Heart right ventricle (tissue), 16 donors: ENCODE measurements at places on chromosomes 7 and 10.

GRCh38 chr7:124779194-124779593 is 13.6 kb upstream of the GPR37 start:
- DNase-seq = no peak

GRCh38 chr10:72802763-72803505 is 90.6 kb upstream of the OIT3 start:
- DNase-seq = no peak

- no peak for DNase-seq
These were observed 58.5 kb downstream of the NKX6-2 start for GRCh38 chr10:132727411-132727810.

- DNase-seq = no peak
These were observed 87.9 kb upstream of the GTF2I start for GRCh38 chr7:74569501-74570075.

DNA sequence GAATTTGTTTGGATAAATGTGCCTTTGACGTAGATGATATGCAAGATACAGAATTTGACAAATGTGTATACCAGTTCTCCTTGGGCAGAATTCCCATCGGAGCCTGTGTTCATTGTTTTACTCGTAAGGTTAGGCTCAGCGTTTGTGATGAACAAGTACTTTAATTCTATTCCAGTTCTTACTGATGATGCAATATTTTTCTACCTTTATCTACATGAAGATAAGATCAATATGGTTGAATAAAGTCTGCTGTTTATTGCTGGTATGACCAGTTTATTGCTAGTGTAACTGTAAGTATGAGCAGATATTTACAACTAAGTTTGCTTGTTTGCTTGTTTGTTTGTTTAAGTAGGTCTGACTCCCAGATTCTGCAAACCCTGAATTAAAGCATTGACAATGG is 145.4 kb upstream of the ADARB2 start:
- DNase-seq = no peak

GRCh38 chr7:134495546-134495945 is 31.8 kb upstream of the AKR1B10 start:
- no peak for DNase-seq

DNA sequence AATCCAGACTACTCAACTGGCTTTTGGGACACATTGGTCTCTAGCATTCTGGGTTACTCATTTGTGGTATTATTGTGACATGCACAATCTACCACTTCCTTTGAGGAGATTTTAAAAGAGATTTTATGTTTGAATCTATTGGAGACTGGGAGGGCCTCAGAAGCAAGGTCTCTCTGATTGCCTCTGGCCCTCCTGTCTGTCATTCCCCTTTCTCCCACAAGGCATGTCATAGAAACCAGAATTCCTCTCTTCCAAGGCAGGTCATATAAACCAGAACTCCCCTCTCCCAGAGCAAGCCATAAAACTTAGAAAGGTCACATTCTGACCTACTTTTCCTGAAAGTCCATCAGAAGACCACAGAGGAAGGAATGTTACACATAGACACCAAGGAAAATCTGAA is 777.7 kb downstream of the PHTF2 start:
- no peak for DNase-seq

DNA sequence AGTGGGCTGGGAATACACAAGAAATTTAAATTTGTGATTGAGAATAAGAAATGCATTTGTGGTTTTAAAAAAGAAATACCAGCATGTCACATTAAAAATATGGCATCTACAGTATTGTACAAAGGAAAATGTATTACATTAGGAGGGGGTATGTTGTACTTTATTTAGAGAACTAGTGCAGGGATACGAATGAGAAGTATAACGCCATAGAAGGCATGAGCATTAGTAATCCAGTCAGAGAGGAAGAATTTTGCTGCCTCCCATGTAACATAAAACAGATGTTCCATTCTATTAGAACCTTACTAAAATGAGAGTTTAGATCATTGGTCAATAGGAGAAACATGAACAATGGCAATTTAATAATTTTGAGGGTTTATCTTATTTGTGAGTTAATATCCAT is 182.2 kb downstream of the ADK start:
- no peak for DNase-seq

DNA sequence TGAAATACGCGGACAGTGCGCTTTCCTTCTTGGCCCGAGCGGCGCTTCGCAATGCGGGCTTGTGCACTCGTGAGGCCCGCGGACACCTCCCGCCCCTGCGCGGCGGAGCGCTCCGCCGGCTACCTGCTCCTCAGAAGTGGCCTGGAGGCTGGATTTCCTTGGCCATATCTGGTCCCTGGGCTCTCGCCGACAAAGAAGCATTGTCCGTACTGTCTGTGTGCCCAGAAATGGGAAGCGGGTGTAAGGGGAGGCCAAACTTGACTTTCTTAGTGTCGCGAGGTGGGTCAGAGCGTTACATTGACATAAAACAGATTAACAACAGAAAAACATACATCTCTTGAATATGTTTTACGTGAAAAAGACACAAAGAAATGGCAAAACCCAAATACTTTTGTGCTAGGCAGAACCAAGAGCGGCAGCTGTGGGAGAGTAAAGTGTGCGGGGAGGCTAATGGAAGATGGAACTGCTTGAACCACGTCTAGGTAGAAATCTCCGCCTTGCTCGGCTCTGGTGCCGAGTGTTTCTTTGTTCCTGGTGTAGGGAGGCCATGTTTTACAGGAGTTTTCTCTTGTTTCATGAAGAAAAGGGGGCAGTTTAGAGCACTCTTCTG is 1.4 kb downstream of the LANCL2 start:
- no peak for DNase-seq

DNA sequence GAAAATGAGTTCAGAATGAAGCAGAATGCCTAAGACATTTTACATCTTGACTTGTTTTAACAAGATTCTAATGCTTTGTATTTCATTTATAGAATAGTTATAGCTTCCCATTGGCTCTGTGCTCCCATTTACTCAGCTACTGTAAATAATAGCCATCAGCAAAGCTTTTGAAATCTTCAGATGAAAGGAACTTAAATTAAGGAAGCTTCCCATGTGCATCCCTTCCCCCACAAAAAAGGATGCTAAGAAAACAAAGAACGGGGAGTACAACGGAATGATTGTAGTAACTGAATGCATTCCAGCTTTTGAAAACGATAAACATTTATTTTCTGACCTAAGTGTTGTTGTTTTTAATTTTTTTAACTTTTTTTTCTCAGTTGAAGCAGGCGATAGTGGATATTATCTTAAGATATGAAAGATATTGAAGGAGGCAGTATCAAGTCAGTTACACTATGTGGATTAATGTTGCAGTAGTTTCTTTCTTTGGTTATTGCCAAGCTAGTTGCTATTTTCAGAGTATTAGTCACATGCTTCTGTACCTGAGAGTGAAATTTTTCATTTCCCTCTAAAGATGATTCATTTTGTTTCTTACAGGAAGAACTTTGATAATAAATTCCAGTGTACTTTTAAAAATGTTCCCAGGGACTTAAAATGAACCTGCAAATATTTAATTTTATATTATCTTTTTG is 129.2 kb downstream of the KCND2 start:
- no peak for DNase-seq

- DNase-seq = no peak
These were observed 12.0 kb upstream of the CRYGN start for GRCh38 chr7:151451626-151452571.

DNA sequence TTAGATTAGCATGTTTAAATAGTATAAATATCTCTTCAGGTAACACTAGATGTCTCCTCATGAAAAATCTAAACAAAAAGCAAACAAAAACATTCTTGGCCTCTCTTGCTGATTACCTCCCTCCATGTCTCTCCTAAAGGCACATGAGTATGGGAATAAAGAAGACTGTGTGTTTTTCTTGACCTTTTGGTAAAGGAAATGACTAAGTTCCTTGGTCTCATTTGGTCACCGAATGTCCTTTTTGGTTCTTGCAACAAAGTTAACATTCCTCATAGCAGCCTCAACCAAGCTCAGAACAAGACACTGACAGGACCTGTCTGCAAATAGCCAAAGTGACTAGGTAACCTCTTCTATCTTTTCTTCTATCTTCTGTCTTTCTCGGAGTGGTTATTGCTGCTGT is 35.5 kb downstream of the POM121L12 start:
- no peak for DNase-seq

- DNase-seq = no peak
These were observed 986 bp downstream of the NRP1 start for GRCh38 chr10:33333260-33334101.

GRCh38 chr10:47243791-47244190 is 56.2 kb upstream of the GDF10 start:
- no peak for DNase-seq

DNA sequence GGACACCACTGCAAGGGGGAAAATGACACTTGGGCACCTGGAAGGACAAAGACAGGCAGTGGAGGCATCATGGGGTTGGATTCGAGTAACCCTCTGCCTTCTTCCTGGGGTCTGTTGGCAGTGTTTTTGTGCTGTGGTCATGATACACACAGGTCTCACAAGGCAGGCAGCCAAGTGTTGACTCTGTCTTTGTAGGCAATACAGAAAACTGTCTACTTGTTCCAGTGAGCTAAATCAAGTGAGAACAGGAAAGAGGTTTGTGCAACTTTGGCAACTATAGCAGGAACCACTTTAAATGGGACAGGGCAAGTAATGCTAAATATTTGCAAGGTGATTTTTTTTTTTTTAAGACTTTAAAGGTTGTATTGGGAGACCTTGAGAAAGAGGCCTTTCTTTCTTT is 578.6 kb upstream of the GALNT17 start:
- DNase-seq = no peak

DNA sequence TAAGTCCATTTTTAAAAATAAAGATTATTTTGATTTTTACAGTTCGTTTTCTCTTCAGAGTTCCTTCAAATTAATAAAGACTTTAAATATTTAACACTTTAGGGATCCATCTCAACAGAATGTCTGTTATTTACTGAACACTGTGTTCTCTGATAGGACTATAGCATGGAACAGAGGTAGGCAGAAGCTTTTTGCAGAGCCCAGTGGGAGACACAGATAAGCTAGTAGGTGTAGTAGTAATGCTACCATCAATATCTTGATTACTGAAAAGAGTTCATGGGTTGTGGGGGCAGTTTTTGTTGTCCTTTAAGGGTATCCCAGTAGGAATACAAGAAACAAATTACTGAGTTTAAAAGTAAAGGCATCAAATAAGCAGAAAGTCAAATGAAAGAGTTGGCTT is 140.5 kb downstream of the HBP1 start:
- no peak for DNase-seq

- DNase-seq = peak; percentile 58
These were observed 744 bp downstream of the CREM start for GRCh38 chr10:35127289-35127891.

DNA sequence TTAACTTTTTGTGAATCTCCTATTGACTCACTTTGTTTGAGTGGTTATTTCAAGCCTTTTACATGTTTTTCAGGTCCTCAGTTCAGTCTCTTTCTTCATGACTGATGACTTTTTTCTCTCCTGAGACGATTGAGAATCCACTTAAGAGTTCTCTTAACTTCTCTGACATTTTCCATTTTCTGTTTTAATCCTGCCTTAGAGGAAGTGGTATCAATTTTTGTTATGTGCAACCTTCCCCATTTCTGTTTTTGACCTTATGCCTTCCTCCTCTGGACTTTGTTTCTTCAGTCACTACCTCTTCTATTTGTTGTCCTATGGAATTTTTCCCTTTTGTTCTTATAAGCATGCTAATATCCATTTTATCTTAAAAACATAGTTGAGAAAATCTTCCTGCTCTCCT is 2.4 kb downstream of the PSMC2 start:
- no peak for DNase-seq

DNA sequence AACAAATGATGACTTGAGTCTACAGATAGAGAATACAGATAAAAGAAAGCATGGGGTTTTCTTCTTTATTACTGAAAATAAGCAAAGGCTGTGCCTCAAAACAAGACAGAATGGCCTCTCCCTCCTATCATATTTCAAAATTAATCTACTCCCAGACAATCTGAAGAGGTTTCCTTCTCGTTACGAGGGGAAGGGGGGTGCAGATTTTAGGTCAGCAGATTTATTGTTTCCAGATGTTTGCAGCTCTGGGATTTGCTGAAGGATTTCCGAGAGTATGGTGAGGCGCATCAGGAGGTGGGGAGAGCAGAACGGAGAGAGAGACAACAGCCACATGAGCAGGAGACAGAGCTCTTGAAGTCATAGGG is 89.8 kb downstream of the KIAA1549 start:
- DNase-seq = no peak

DNA sequence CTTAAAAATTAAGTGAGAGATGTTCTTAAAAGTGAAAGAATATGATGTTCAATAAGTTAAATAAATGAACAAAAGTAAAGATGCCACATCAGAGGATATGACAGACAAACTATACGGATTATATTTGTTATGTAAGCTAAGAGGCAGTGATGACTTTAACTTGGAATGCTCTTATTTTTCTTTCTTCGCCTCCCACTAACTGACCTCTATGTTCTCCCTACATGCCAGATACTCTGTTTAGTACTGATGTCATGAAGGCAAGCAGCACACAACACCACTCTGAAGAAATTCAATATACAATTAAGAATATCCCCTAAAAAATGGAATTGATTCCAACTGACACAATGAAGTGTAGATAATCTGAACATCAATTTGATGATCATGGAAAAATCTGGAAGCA is 223.4 kb downstream of the DOCK4 start:
- DNase-seq = no peak

DNA sequence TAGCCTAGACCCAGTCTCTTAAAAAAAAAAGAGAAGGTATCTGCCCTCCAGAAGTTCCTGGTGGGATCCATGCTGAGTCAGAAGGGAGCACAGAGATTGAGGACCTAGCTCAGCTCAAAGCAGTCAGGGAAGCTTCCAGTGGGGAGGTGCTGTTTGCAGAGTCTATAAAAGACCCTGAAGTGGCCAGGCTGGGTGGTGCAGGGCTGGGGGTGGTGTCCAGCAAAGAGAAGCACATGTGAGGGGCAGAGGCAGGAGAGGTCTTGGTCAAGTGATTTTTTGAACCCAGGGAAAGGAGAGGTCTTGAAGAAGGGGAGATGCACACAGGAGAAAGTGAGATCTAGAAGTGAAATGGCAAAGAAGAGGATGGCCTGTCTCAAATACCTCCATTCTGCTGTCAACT is 130.4 kb upstream of the PODXL start:
- DNase-seq = no peak

DNA sequence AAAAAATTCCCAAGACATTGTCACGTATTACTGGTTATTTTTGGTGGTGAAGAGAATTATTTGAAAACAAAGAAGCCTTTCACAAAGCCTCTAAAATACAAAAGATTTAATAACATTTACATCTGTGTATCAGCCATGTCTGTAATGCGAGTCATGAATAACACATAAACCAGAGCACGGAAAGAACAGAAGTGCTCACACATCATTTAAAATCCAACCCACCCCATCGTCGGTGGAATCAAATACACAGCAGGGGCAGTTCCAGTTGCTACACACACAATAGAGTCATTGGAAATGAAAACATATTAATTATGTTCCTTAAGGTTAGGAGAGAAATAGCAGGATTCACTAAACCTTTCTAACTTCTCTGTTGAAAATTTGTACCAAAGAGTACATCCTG is 1097.3 kb downstream of the KCNMA1 start:
- DNase-seq = no peak

DNA sequence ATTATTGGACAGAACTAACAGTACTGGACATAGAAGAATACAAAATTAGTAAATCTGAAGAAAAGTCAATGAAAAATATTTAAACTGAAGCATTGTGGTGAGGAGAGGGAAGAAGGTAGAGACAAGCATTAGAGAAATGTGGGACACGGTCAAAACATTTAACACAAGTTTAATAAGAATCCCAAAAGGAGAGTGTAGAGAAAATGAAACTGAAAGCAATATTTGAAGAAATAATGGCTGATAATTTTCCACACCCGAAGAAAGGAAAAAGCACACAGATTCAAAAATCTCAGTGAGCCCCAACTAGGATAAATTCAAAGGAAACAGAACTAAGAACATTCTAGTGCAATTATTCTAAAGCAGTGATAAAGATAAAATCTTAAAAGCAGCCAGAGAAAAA is 126.4 kb upstream of the LRRTM3 start:
- no peak for DNase-seq
